NCI-H1436 (cell line): ENCODE measurements at places on chromosomes 12 and 14.

DNA sequence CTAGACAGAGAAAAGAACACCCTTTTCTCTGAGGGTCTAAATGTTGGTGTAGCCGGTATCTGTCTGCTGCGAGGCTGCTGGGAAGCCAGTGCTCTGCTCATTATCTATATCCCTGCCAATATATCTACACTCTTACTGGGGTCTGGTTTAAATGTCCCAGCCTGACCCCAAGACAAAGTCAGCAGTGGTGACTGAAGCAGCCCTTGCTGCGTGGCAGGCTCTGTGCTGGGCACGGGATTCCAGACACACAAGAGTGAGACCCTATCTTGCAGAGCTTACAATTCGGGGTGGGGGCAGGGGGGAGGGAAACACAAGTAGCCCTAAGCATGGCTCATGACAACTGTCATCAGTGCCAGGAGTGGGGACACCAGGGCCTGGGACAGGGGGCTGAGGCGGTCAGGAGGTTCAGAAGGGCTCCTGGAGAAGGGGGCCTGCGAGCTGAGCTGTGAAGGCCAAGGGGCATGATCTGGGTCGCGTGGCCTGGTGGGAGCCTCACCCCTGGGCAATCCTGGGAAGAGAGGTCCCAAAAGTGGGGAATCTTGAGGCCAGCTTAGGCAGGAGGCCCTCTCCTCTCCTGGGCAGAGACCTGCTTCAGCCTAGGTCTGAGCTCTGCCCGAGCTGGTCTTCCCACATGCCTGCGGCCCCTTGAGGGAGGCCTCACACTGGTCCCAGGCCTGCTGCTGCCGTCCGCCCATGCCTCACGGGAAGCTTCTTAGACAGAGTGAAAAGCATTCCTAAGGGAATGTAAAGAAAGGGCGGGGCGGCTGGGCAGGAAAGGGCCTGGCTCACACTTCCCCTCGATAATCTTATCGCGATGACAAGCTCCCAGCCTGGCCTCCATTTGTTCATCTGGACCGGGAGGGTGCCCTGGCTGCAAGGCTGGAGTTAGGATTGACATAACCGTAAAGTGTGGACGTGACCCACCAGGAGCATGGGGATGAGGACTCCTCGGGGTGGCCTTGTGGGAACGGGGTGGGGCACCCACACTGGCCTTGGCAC lies 7.3 kb upstream of the RCOR1 start:
- no peak for DNase-seq

DNA sequence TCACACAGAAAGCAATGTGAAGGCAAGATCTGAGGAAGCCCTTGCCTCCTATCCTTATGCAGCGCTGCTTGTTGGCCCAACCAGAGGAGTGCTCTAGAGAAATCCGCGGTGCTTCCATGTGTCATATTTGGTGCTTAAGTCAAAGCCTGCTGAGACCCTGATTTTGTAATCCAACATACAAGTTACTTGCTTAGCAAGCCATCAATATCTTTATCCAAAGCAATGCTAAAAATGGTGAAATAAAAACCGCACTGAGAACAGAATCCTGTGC lies 250.0 kb downstream of the MED13L start:
- DNase-seq = no peak

DNA sequence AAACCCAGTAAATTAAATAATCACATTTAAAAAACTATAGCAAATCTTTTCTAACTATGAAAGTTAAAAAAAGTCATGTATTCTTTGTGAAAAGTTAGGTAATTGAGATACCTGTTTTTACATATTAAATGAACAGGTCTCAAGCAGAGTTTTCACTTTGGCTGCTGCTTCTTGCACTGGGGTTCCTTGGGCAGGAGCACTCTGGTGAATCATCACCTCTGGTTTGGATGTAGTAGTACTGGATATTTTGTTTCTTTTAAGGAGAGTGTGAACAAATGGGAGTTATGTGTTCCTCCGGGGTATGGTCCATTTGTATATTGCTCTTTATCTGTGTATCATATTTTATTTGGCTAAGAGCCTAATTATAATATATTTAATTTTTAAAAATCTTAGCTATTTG lies 82.7 kb downstream of the FUT8 start:
- no peak for DNase-seq

DNA sequence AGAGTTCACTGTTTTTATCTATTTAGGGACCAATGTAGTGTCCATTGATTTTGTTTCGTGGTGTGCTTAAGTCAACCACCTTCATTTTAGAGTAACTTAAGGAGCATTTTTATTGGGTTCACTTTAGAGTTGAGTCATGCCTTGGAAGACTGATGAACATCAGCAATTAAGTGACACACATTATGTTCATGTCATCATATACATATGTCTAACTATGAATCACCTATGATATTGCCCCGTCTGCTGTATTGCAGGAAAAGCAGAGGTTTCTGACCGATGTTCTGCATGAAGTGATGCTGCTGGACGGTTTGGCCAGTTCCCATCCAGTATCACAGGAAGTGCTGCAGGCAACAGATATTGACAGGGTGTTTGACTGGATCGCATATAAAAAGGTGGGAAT lies 227.1 kb downstream of the TRHDE start:
- DNase-seq = no peak

- DNase-seq = no peak
Measured at GRCh38 chr14:71121711-71122110, 214.5 kb downstream of the PCNX1 start.

- DNase-seq = no peak
Measured at GRCh38 chr14:84003346-84003745, 1526.6 kb upstream of the FLRT2 start.

DNA sequence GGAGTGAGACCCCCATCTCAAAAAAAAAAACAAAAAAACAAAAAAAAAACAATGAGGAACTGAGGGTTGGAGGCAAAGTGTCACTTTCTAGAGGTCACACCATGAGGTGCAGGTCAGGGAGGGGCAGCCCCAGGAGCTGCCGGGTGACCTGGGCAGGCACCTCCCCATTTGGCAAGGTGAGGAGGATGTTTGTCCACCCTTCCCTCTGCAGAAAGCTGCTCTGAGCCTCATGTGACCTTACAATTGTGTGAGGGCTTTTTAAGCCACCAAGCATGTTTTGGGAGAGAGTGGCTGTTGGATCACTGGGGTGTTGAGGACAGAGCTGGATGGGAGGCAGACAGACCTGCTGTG lies 49.6 kb downstream of the FOXN4 start:
- DNase-seq = no peak

GRCh38 chr14:23486036-23486435 lies 16.5 kb downstream of the NGDN start:
- DNase-seq = no peak
